T-cell (primary cell): ENCODE measurements at places on chromosomes 1 and 21.

DNA sequence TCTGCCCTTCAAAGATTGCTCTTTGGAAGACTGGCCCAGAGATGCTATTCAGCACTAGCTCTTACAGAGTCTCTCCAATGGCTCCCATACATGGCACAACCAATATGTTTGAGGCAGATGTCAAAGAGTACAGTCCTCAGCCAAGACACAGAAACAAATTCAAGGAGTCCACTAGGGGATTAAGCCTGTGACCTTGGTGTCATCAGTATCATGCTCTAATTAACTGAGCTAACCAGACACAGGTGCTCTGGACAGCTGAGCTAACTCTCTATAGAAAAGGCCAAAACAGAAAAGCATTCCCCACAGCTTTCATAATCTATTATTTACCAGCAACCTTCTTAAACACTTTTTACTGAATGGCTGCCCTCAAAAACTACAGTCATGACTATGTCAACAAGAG is 666.0 kb upstream of the PLXNA2 start:
- no peak for DNase-seq

- no peak for DNase-seq
Measured at GRCh38 chr1:115301438-115302020, 36.5 kb downstream of the NGF start.

DNA sequence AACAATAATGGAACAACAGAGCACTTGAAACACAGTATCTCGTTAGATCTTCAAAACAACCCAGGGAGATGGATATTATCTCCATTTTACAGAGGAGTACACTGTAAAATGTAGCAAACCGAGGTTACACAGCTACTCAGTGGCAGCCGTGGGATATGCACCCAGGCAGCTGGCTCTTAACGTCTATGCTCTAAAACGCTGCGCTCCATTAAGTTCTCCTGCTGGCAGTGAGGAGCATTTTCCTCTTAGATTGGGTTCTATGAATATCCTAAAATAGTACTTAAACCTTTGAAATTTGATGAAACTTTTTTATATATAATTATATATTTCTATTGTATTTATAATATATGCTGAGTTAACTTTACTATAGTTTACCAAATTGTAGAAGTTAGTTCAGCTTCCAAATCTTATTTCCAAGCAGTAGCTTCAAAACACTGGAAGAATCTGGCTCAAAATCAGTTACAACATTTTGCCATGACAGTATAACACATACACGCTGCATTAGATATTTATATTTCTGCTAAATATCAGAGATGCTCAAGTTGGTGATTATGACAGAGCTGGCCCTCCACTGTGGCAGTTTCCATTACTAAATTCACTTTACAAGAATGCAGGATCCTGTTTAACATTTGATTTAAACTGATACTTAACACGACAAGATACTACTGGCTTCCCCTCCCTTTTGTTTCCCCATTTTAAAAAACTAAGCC is 49.5 kb downstream of the TGFBR3 start:
- no peak for DNase-seq

DNA sequence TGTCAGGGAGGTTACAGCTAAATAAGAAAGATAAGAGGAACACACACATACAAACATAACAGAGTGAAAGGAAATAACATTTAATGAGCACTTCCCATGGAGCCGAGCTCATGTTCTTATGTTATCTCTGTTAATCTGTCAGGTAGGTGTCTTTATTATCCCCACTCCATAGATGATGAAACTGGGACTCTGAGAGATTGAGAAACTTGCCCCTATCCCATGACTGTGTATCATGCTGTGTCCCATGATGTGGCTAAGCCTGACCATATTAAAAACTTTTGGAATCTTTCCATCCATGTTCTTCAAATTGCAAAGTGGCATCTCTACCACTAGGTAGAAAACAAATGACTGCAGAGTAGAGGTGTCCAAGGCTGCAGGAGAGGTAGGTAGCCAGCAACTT is 285.2 kb upstream of the SGIP1 start:
- DNase-seq, result no peak

GRCh38 chr1:202311875-202312635 is 29.7 kb downstream of the UBE2T start:
- no peak for DNase-seq

DNA sequence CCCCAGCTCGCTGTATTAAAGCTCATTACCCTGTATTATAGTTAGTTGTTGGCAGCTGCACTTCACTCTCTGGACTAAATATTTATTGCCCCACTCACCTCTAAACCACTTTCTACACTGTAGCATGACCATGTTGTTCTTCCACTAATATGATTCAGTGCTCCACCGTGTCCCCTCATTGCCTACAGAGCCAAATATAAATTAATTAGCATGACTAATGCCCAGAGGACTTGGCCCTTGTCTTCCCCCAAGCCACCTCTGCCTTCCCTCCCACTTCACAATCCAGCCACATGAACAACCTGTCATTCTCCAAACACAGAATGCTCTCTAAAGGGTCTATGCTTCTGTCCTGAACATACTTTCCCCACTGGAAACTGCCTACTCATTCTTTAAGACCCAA is 276.5 kb downstream of the PLPP3 start:
- no peak for DNase-seq

DNA sequence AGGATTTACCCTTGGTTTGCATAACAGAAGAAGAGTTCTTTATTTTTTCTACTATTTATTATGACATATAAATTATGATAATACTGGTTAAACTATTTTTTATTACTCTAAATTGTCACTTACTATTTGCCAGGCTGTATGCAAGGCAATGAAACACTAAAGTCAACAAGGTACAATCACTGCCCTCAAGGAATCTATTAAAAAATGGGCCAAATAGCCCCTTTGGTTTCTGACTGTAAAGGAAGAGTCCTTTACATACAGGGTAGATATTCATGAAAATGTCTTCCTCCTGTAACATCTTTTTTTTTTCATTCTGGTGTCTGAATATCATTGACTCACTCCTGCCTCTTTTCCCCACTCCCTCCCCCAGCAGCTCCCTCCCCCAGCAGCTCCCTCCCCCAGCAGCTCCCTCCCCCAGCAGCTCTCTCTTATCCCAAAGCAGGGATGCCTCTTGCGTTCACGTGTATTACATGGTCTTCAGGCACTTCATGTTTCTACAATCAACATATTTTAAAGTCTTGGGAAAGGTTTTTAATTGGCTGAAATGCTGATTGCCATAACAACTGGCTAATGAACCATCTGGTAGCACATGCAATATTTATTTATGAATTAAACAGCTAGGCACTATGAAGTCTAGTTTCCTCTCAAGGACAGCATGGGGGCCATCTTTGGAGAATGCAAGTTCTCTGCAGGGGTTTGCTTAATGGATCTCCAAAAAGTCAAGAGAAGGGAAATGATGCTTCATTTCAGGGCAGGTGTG is 400.4 kb upstream of the PLXNA2 start:
- DNase-seq, result no peak

DNA sequence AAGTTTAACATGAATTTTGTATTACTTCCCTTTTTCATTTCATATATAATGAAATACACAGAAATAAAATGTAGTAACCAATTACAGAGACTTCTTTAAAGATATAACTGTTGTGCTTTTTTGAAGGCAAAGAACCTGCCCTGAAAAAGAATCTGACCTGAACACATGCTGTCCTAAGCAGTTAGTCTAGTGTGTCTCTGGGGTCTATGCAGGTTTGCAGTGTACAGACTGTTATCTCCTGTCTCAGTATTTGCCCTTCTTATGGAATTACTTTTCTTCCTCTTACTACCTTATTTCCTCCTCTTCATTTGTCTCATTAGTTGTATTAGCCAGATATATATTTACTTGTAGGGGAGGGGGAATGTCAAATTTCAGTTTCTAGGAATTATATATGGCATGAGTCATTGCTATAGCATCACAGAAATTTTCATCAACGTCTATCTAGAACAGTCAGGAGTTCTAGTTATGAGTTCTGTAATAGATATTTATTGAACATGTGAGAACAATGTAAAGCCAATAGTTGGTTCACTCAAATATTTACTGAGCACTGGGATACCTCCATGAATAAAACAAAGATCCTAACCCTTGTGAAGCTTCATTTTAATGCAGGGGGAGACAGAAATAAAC is 28.4 kb upstream of the PLEKHO1 start:
- no peak for DNase-seq

GRCh38 chr1:172179918-172180317 is 240.6 kb upstream of the C1orf105 start:
- no peak for DNase-seq

DNA sequence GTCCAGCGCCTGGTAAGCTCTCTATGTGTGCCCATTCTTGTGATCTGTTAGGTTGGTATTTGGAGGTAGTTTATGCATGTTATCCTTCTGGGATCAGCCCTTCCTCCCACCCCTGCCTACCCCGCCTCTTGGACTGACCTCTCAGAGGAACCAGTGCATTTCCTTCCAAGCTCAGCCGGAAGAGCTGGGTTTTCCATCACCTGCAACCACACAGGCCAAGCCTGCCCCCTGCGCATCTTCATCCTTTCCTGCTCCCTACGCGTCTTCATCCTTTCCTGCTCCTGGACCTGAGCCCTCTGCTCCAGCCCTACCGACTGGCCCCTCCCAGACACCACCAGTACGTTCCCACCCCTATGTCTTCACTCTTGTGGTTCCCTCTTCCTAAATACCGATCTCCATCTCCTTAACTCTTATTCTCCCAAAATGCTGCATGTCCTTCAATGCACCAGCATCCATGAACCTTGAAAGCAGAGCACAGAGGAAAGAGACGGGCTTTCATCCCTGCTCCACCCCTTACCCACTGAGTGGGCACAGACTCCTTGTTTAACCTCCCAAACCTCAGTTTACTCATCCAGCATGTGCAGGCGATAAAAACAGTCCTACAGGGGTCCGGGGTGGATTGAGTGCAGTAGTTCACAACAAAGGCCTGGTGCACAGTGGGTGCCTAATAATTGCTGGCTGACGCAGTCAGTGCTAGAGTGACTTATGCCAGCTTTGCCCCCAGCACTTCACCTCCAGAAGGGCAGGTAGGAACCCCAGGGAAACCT is 526.3 kb downstream of the MATN1 start:
- no peak for DNase-seq

DNA sequence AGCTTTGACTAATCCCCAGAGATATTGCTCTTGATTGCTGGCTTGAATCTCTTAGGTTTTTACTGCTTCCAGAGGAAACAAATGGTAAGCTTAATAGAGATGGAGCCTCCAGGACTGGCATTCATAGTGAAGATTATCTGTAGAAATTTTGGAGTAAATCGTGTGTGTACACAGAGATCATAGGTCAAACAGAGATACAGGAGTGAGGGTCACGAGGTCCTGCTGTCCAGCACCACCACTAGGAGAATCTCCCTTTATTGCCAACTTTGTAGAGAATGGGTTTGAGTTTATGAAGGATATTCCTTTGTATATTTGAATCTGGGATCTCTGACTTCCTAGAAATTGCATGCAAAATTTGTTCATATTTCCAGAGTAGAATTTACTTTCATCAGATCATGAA is 7.8 kb upstream of the SERBP1 start:
- no peak for DNase-seq

DNA sequence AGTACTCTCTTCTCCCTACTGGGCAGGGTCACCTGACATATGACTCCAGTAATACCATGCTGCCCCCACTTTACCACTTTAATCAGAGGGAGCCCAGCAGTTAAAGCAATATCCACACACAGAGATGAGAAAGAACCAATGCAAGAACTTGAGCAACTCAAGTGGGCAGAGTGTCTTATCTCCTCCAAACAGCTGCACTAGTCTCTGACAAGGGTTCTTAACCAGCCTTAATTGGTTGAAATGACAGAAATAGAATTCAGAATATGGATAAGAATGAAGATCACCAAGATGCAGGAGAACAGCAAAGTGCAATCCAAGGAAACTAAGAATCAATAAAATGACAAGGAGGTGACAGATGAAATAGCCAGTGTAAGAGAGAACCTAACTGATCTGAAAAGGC is 91.0 kb downstream of the KCNT2 start:
- no peak for DNase-seq

- DNase-seq, result no peak
Measured at GRCh38 chr1:2530513-2531361, 674 bp upstream of the HES5 start.

DNA sequence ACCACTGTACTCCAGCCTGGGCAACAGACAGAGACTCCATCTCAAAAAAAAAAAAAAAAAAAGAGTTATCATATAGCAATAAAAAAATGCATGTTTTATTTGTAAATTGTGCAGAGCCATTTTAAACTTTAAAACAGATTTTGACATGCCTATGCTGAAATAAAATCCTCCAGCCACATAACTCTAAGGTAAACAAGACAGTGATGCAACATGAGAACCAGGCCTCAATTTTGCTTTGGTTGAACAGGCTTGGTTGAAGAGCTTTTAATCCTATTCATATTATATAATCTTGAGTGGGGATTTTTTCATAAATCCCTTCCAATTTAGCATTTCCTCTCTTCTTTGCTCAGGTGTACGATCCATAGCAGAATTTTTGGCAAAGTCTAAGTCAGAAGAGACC is 26.1 kb downstream of the ARMH1 start:
- no peak for DNase-seq

GRCh38 chr1:19197845-19198244 is 12.2 kb downstream of the UBR4 start:
- DNase-seq, result no peak

DNA sequence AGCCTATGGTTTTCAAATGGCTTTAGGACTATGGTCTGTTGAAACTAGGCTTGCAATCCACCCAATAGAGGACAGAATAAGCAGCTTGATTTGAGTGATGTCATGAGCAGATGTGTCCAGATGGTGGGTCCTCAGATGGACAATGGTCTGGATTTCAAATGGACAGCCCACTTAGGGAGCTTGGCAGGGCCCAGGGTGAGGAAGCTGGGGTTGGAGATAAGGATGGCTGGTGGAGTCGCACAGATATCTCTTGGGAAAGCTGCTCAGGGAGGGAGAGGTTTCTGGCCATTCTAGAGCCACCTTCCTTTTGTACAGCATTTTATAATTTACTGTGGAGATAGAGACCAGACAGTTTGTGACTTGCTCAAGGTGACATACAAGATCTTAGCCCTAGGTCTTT is 55.0 kb downstream of the NFASC start:
- DNase-seq, result no peak

DNA sequence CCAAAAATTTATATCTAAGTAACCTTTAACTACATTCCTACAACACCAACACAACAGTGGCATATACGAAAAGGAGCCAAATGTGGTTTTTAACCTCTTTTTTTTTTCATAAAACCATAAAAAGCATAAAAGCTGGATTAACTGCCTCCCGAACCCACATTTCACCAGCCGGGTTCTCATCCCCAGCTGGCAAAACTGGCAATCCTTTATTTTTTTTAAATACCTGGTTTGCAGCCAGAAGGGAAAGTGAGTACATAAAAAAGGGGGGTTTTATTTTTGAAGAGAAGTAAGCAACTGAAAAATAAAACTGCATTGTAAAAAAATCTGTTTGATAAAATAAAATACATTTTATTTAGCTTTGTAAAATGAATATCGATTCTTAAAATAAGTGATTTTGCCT is 295.4 kb downstream of the AKT3 start:
- DNase-seq, result no peak

DNA sequence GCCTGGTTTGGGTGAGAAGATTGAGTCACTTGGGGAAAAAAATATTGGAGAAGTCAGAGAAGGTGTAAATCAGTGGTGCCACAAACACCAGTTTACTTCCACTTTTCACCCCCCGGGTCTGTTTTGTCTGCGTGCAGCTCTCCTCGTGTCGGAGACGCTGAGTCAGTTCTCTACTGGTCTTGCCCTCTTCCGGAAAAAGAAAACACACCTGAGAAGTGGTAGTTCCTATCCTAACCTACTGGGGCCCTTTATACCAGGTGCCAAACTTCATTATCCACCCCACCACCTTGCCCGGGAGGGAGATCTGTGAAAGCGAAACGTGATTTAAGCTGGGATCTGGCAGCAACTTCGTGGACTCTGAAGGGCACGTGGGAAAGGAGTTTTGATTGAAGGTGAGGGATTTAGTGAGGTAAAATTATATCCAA is 855 bp upstream of the IVNS1ABP start:
- no peak for DNase-seq
